ENCODE measurements at places on chromosomes 2 and 18.
A peak's percentile ranks its signal among the peaks of the same experiment; 100 is the strongest.

GRCh38 chr2:135030826-135031225, 16.4 kb downstream of the MAP3K19 start:
- no peak for DNase-seq

- DNase-seq: peak; percentile 75
These were observed 23.6 kb upstream of the RBM44 start for GRCh38 chr2:237774811-237775553.

DNA sequence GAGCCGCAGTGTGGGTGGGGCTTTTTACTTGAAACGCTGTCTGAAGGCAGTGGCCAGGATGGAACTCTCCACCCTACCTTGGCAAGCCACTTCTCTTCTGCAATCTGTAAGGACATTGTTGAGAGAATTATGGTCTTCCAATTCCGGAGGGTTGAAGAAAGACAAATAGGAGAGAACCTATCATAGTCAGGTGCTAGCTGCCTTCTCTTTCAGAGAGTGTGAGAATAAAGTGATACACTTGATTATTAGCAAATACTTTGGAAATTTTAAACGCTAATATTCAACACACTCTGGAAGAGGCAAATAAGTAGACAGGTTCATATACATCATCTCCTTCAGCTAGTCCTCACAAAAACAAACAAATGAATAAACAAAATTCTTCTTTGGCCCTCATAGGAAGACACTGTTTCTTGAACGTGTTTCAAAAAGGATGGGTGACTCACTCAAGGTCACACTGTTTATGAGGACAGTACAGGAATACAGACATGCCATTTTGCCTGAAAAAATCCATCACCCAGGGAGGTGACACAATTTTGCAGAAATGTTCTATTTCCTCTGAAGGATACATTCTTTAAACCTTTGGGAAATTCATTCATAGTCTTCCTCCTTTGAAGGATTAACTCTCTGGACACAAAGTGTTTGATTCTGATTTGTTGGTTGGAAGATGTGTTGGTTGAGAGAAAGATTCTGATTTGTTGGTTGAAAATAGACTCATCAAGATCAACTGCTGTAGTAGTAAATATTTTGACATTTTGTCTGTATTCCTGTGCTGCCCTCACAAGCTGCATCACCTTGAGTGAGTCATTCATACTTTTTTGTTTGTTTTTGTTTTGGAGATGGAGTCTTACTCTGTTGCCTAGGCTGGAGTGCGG, 2.2 kb upstream of the IL1RN start:
- no peak for DNase-seq

- no peak for DNase-seq
These were observed 28.2 kb downstream of the BCL2L11 start for GRCh38 chr2:111148925-111149324.

GRCh38 chr2:71428472-71429383, 24.6 kb upstream of the DYSF start:
- no peak for DNase-seq

DNA sequence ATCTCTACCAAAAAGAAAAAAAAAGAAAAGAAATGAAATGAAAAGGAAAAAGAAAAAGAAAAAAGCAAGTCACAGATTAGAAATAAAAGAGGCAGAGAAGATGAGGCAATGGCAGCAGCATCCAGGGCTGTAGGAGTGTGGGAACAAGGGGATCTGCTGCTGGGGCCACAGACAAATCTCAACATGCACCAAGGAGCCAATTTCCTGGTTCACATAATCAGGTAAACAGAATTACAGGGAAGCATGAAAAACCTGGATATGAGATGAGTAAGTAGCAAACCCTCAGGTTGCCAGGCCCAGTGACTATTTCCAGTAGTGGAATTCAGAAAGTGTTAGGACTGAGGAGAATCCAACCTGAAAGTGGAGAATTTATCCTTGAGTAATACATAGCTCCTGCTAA, 77.4 kb upstream of the ARHGAP28 start:
- no peak for DNase-seq

GRCh38 chr2:125471963-125472362, 1184.0 kb upstream of the GYPC start:
- DNase-seq: no peak

DNA sequence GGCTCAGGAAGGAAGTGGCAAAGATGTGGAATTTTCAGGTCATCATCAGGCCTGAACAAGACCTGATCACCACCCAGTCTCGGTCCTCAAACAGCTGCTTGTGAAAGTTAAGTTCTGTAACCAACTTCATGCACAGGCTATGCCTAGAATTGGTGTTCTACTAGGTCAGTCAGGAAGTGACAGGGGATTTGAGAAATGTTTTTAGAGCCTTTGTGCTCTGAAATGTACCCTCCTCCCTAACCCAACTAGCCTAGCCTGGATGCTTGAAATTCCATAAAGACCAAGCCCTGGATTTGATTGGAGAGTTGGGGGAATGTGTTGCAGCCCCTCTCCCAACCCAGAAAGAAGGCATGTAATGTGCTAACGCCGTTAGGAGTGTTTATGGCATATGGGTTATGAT, 63.3 kb downstream of the TGOLN2 start:
- DNase-seq: no peak

GRCh38 chr2:239008004-239008403, 160.1 kb downstream of the TWIST2 start:
- DNase-seq: no peak

- DNase-seq: no peak
These were observed 48.7 kb downstream of the PKP4 start for GRCh38 chr2:158505448-158505934.

DNA sequence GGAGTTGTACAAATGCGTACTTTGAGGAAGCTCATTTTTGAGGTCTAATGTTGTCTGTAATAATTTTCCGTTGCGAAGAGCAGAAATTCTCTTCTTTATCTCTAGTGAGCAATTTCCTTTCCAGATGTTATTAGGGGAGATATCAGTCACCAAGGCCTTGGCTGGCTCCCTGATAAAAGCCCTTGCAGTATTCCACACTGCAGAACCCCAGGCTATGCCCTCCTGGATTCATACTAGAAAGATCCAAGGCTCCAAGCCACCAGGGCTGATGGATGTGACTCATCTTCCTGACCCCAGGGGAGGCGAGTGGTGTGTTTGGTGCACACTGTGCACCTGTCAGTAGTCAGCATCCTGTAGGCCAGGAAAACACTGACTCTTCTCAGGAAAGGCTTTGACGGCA, 34.7 kb downstream of the INO80C start:
- no peak for DNase-seq

- no peak for DNase-seq
These were observed 4.2 kb downstream of the CAPN10 start for GRCh38 chr2:240590681-240591111.

DNA sequence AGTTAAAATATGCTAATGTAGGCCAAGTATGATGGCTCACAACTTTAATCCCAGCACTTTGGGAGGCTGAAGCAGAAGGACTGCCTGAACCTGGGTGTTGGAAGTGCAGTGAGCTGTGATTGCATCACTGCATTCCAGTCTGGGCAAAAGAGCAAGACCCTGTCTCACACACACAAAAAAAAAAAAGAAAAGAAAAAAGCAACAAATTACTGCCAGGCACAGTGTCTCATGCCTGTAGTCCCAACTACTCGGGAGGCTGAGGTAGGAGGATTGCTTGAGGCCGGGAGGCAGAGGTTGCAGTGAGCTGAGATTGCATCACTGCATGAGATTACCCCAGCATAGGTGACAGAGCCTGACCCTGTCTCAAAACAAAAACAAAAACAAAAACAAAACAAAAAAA, 110.6 kb downstream of the PRELID3A start:
- no peak for DNase-seq

DNA sequence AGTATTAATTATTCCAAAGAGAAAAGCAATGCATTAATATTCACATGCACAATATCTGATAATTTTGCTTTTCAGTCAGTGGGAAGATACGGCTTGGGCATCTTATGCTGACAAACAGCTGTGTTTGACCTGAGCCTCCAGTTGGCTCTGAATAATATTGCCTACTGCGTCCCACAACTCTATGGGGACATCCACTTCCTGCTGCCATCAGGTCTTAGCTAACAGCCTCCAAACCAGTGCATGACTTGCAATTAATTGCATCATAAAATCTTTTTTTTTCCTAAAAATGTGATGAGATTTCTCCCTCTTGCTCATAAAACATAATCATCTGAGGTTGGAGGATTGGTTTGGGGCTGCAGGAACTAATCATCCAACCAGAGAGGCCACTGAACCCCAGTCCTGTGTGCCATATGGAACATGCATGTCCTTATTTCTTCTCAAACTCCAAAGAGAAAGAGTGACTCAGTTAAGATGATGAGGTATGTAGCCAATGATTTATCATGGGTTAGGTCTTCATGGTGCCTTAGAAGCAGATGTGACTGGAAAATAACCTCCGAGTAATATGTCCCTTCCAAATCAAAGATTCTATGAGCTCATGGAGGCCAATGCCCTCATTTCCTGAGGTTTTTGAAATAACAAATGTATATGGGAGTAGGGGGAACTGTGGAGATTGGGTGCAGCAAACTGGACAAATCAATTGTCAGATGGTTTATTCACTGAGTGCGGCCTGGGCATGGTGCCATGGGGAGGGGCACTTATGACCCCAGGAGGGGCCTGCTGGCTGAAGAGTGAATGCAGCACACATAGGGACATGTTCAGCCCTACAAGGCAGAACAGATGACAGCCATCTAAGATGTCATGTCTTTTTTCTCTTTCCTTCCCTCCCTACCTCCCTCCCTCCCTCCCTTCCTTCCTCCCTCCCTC, 39.4 kb downstream of the EDAR start:
- DNase-seq: no peak

DNA sequence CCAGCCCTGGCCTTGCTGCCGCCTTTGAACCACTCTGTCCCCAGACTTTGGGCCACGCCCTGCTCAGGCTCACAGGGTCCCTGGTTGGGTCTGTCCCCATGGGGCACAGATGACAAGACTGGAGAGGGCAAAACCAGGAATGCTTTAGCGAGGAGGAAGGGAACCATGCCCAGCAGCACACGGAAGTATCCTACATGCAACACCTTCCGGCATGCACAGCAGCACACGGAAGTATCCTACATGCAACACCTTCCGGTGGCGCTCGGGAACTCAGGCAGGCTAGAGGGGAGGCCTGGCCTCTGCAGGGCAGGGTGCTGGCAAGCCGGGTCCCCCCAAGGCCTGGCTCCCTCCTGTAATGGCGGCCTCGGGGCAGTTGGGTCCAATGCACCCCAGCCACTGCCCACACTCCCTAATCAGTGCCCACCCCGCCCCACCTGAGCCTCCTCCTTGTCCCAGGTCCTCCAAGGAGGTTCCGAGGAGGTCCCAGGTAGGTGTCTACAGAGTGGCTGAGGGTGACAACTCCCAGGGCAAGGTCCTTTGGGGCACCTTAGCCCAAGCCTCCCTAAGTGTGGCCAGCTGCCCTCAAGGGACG, 33.6 kb upstream of the SNED1 start:
- DNase-seq: peak; percentile 43

DNA sequence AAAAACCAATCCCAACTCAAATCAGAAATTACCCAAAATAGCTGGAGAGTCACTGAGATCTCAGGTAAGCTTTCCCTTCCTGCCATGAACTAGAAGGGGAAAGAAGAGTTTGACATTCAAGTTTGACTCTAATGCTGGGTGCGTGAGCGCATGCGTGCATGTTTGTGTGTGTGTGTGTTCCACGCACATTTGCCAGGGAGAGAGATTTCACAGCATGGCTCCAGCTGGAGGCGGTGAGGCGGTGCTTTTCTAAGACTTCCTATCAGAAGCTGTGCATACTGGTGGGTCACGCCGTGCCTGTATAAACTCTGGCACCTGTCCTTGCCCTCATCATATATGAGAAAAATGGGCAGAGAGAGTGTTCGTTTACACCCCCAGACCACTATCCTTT, 116.2 kb downstream of the MSH2 start:
- DNase-seq: no peak

- DNase-seq: no peak
These were observed 1.5 kb upstream of the TRABD2A start for GRCh38 chr2:84882414-84882738.

GRCh38 chr2:234415706-234416105, 81.2 kb downstream of the ARL4C start:
- DNase-seq: no peak

GRCh38 chr2:23712756-23713151, 214.2 kb downstream of the ATAD2B start:
- no peak for DNase-seq

DNA sequence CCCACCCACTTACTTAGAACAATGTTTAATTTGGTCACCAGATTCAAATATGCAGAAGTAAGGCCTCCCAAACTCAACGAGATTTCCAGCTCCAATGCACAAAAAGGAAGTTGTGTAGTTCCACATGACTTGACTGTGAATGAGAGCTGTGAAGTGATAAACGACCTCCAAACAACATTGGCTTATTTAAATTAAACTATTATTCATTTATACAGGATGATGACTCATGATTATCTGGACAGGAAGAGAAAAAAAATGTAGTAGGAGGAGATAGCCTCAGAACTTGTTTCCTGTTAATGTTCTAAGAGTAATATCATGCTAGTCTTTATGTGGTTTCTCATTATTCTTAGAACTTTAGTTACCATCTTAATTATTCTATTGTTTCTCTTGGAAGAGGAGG, 237.3 kb downstream of the C1D start:
- DNase-seq: no peak

DNA sequence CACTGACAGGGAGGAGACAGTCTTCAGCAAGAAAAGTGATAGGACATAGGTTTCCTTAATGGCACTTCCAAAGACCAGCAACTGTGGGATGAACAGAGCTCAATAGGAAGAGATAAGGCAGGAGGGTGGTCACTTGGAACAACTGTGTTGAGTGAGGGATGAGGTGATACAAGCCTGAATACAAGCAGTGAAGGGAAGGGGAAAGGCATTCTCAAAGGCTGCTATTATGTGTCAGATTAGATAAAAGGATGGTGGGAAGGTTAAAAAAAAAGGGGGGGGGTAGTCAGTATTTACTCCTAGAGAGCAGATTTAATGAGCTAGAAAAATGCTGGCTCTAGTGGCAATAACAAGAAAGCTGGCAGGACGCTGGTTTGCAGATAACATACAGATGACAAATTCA, 25.7 kb downstream of the CCBE1 start:
- no peak for DNase-seq

GRCh38 chr2:101474731-101475384, at the start of gene RFX8:
Gene RFX8 (minus strand): TSS chr2:101475112. CDS start chr2:101466848, 8,264 bp downstream.
- DNase-seq: no peak
